Activated T-cell treated with anti-CD3 and anti-CD28 coated beads, Interleukin-2, amount 50 U/mL, for 48 hours (primary cell): ENCODE measurements at places on chromosomes 1 and 21.

- peak; percentile 24 for DNase-seq
These were observed 507 bp downstream of the GLIS1 start for GRCh38 chr1:53738205-53739108.

DNA sequence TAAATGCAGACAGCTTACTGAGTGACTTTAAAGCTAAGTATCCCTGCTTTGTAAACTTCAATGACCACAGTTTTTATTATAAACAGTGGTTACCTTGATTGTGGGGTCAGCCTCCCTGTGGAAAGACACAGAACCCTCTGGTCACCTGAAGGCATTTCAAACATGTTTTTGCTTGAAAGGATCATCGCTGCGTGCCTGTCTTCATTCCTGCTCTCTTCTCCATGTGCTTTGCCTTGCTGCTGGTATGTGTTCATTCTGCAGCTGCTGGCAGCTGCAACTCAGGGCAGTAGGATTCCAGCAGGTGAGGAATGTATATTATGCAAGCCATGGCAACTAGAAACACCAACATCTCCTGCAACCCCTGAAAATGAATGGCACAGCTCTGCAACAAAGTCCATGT is 81.0 kb upstream of the VAV3 start:
- DNase-seq = no peak

GRCh38 chr1:98176936-98177335 is 256.1 kb upstream of the DPYD start:
- DNase-seq = no peak

DNA sequence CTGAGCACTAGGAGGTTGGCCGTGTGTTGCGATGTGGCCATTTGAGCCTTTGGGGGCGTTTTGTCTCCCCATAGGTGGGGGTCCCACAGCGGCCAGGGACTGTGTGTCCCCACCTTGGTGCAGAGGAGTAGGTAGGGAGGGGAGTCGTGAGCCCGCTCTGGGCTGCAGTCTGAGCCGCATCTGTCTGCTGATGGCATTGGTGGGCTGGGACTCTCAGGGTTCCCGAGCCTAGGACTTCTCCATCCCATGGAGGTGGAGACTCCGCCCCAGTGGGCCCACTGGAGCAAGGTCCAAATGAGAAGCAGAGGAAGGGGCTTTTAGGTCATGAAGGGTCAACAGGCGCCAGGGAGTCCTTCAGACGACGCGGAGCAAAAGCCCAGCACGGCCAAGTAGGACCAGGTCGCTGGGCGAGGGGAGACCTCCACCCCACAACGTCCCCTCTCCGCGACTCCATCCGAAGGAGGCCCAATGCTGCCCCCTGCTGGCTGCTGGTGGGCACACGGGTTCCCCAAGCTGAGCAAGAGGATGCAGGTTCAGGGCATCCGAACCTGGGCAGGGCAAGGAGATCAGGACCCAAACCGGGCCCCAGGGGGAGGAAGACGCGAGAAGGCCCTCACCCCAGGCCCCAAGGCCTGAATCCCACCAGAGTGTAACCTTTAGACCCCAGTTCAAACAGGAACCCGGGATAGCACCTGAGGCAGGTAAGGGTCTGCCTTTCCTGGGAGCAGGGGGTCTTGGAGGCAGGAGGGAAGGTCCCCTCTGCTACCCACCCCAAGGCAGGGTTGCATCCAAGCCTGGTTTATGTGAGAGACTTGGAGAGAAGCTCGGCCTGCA is 14.9 kb downstream of the TTC34 start:
- DNase-seq = peak; percentile 83

- DNase-seq = no peak
These were observed 12.7 kb downstream of the PACC1 start for GRCh38 chr1:212401838-212402582.

DNA sequence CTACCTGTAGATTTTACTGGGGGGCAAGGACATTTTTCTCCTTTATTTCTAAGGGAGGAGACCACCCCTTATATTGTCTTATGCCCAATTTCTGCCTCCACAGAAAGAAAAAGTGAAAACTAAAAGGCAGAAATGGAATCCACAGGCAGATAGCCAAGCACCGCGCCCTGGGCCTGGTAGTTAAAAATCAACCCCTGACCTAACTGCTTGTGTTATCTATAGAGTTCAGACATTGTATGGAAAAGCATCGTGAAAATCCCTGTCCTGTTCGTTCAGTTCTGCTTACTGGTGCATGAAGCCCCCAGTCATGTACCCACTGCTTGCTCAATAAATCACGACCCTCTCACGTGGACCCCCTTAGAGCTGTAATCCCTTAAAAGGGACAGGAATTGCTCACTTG is 33.7 kb upstream of the IL6R start:
- no peak for DNase-seq

DNA sequence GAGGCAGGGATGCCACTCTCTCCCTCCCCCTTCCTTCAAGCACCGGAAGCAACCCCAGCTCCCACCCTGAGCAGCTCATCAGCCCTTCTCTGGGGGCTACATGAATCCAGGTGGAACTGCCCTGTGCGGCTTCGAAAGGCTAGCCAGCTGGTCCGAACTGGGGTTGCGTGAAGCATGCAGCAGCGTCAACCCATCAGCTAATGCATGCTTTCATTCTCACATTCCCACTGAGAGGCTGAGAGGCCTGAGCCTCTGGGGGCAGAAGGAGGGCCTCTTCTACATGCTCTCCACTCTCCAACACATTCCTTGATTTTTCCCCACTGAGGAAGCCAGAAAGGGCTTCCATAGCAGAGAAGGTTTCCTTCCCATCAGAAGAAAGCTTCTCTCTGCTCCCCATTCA is 5.6 kb downstream of the RXRG start:
- DNase-seq = no peak

GRCh38 chr1:201640624-201641023 is 101.7 kb downstream of the NAV1 start:
- DNase-seq = no peak

- no peak for DNase-seq
These were observed 191.8 kb downstream of the TOMM20 start for GRCh38 chr1:234936612-234937389.

DNA sequence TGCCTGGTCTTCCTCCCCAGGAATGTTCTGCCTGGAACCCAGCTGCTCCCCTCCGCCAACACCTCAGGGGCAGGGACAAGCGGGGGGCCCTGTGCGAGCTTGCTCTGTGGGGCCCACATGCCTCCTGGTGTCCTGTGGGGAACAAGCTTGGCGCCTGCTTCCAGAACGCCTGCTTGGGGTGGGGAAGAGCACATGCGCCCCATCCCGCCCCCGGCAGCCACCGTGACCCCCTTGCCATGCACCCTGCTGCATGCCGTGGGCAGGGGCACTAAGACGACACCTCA is 57.4 kb downstream of the MEGF6 start:
- no peak for DNase-seq

DNA sequence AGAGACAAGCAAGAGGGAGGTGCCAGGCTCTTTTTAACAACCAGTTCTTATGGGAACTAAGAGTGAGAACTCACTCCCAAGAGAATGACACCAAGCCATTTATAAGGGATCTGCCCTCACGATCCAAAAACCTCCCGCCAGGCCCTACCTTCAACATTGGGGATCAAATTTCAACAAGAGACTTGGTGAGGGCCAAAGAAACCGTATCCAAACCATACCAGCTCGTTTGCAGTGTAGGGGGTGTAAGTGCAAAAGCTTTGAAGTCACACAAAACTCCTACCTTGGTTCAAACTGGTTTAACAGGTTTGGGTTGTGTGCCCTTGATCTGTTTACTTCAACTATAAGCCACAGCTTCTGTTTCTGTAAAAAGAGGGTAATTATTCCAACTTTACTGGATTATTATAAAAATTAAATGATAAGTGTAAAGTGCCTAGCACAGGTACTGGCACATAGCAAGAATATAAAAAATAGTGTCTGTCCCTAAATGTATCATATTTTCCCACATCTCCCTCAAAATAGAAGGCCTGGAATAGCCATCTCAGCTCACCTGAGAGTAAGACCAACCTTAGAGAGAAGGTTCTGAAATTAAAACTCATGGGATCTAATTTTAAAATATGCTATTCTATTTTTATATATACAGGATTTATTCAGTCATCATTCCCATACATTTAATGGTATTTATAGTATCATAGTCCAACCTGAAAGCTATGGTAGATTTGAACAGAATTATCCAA is 7.0 kb upstream of the USP25 start:
- DNase-seq = no peak

- DNase-seq = no peak
These were observed 6.1 kb downstream of the ACP6 start for GRCh38 chr1:147664206-147664605.

DNA sequence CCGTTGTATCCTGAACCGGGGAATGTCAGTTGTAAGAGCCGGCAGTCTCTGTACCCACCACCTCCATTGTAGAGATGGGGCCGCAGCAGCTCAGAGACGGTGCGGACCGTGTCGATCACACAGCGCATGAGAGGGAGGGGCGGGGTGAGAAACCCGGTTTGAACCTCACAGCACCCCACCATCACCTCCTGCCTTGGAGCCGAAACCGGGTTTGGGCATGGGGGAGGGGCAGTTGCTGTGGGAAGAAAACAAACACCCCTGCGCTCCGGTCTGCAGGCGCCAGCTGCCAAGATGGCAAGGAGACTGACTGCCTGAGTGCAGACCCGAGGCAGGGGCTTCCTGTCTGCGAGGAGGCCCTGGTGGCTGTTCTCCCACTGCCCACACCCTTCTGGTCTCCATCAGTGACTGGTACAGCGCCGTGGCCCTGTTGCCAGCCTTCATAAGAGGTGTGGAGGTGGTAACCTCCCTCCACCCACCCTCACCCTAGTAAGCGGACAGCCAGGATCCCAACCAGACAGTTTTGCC is 69.2 kb upstream of the SSBP3 start:
- DNase-seq = peak; percentile 47

GRCh38 chr21:29801122-29801521 is 138.7 kb downstream of the GRIK1 start:
- DNase-seq = no peak

DNA sequence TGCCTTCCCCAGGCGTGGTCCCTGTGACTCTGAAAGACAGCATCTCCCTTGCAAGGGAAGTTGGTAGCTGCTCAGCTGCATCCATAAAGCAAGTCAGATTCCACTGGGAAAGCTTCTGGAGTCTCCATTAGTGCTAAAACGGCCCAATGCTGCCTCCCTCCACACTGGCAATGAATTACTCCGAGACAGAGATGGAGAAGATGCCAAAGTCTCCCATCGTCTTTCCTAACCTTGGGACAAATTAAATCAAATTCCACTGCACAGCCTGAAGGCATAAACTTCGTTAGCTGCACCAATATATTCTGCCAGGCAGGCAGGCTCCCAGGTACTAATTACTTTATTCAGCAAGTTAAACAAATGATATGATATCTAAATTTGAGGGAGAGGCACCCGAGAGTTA is 106.3 kb upstream of the GJB5 start:
- no peak for DNase-seq

DNA sequence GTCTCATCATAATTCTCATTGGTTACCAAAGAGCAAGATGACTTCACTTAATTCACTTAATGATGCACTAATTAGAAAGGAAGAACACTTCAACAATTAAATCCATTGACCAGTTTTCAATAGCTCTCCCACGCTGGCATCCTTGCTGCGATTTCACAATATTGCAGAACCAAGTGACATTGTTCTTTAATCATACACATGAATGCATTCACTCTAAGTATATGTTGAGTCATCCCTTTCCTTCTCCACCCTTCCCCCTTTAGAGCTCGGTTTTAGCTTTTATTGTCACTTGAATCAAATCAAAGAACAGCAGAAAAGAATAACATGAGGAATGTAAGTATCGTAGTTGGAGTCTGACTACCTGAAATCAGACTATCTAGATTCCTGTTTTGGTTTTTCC is 233.6 kb upstream of the FMN2 start:
- DNase-seq = no peak

DNA sequence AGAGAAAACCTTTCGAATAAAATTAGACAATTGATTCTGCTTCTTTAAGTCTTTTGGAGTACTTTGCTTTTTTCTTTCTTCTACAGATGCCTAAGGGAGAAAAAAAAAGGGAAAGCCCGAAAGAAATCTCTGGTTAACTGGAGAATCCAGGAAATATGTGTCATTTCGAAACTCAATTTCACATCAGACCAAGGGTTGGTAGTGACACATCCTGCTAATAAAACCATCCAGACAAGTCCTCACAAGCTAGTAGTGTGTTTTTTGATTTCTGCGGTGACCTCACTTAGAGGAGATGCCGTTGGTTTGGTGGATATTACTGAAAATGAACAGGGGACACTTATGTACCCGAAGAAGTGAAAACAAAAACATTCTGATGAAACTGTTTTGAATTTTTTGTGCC is 726.5 kb upstream of the ADAMTS5 start:
- no peak for DNase-seq
